ENCODE measurements at places on chromosomes 7 and 10.

DNA sequence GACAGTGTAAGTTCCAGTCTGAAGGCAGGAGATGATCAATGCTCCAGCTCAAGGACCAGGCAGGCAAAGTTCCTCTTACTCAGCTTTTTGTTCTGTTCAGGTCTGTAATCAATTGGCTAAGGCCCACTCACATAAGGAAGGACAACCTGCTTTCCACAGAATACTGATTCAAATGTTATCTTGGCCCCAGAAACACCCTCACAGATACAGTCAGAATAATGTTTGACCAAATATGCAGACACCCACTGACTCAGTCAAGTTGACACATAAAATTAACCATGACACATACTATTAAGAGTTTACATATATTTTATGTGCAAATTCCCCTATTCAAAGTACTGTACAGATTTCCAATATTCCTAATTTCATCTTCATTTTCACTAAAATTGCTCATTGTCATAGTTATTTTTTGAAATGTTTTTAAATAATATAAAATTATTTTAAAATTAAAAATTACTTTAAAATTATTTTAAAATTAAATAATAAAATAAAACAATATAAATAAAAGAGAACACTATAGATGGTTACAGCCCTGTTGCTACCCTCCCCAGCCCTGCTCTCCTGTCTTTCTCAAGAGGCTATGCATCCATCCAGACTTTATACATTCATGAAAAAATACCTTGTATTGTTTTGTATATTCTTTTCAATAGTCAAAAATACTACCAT lies 59.4 kb downstream of the RAB11FIP2 start:
- no peak for DNase-seq

DNA sequence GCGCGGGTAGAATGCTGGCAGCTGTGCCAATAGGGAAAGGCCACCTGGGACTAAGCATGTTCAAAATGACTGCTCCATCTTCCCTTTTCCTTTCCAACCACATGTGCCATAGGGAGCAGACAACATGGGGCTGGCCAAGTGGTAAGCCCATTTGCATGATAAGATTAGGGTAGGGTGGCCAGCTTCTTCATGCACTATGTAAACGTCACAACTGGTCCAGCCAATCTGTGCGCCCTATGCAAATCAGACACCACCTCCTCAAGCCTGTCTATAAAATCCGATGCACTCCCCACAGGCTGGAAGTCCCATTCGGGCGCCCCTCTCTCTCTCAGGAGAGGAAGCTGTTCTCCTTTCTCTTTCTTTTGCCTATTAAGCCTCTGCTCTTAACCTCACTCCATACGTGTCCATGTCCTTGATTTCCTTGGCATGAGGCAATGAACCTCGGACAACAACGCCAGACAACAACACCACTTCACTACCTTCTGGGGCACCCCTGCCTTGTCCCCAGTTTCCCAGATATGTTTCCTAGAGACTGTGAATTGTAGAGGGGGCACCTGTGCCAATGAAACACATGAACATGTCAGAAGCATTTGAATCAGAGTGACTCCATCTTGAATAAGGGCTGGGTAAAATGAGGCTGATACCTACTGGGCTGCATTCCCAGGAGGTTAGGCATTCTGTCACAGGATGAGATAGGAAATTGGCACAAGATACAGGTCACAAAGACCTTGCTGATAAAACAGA lies 19.1 kb upstream of the EXOC6 start:
- DNase-seq: no peak

GRCh38 chr7:94001396-94001795 lies 2.8 kb downstream of the BET1 start:
- no peak for DNase-seq

DNA sequence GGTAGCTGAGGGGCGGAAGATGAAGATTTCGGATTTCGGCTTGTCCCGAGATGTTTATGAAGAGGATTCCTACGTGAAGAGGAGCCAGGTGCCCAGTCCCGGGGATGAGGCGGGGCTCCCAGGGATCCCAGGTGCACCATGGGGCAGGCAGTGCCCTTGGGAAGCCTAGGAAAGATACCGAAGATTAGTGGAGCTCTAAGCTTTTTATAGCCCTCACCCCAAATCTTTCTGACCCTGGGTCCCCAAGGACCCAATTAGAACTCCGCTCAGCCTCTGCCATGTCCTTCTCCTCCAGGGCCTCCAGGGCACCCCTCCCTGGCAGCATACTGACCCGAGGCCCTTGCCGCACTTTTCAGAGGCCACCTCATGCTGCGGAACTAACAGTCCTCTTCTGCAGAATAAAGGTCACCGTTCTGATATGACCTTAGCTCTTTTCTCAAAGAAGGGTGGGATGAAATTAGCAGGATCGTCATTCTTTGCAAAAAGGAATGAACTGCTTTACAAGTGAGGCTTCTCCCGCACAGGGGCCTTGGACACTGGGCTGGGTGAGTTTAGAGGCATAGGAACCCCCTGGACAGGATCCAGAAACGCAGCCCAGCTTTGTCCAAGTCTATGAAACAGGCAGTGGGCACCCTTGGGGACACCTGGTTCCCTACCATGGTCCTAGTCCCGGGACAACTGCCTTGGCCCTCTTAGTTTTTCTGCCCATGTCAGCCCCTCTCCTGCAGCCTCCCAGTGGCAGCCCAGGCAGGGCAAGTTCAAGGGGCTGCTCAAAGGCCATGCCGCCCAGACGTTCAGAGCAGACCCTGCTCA lies 17.9 kb upstream of the CSGALNACT2 start:
- DNase-seq: no peak

DNA sequence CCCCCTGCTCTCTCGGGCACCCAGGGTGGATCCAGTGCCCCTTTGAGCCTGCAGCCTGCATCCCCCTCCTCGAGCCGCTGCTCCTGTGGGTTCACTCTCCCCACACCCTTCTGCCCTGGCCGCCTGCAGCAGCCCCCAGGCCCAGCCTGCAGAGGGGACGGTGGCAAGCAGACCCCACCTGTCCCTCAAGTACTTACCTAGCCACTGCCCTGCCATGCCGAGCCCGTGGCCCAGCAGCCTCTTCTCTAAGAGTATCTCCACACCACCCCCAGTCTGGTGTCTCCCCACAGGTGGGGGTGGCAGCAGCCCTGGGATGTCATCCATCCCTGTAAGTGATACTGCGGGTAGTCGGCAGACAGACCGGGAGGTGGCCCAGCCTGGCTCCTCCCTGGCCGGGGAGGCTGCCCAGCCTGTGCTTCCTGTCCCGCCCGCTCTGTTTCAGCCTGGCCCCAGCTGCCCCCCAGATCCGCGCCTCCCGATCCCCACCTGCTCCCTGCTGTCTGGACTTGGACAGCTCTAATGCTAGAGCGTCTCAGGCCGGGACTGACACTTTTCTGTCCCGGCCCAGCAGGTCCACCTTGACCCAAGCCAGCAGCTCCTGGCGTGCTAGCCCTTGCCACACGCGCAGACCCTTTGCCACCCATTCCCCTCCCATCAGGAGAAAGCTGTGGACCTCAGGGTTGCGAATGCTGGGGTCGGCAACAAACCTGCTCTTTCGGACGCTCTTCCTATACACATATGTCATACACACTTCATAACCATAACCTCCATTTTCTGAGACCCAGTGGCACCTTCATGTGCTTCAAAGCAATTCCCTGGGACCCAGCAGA lies 25.0 kb downstream of the YKT6 start:
- no peak for DNase-seq

DNA sequence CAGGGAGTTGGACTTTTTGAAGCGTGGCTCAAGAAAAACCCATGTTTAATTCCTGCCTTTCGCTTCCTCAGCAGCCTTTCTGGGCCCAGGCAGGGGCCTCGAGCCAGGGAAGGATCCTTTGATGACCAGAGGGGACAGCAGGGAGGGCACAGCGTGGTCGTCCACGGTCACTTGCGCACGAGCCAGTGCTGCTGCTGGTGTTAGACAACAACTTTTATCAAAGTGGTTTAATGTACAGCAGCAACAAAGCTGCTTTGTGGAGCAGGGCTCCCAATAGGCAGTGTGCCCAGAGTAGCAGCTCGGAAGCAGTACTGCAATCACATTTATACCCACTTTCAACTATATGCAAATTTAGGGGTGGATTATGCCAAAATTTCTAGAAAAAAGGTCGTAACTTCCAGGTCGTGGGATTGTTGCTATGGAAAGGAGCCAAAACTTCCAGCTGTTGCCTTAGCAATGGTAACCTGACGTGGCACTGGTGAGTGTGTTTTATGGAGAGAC lies 6.1 kb downstream of the GIMAP1 start:
- no peak for DNase-seq

GRCh38 chr10:72020914-72021809 lies 57.0 kb downstream of the CHST3 start:
- DNase-seq: no peak

- no peak for DNase-seq
Observed at GRCh38 chr10:112981553-112981952, 31.5 kb downstream of the TCF7L2 start.

DNA sequence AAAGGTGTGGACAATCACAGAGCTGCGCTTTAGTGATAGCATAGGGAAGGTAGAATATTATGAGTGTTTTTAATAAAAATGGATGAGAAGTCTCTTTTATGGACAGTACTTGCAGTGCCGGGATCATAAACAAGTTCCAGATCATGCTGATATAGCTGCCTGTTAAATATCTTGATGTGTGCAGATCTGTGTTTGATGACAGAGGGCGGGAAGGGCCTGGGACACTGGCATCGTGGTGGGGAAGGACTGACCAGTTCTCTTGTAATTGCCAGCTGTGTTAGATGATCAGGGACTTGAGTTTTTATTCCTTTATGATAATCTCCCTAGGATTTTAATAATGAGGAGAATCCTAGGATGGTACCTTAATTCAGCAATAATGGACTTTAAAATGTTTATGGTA lies 14.6 kb downstream of the SND1 start:
- no peak for DNase-seq

DNA sequence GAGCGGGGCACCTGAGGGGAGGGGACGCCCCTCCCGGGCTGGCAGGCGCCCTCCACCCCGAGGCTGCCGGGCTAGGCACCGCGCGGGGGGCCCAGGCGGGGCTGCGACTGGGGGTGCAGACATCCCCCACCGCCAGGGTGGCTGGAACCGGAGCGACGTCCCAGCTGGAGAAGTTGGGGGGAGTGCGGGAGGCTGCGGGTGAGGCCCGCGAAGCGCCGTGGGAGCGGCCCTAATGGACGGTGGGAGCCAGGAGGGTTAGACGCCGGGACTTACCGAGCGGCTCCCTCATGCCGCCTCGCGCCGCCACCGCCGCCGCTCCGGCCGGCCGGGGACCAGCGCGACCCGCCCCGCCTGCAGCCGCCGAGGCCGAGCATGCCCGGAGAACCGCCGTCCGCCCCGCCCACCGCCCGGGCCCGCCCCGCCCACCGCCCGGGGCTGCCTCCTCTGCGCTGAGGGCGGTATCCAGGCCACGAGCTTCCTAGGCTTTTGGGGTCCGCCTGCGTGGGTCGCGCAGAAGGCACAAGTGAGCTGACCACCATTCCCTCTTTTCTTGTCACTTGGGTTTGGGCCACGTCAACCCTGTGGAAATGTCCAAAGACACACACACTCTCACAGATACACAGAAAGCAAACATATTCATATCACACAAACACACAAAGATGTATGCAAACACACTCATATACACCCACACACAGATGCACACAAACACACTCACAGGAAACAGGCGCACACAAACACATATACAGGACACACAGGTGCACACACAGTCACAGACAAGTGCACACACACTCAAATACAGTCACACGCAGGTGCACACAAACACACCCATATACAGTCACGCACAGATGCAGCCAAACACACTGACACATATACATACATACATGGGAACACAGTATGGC lies at the start of gene JCAD:
TSS of gene JCAD (minus strand) at position 378 of the 899 bp plus-strand sequence. CDS start 11,774 bp downstream, outside the sequence.
- peak; percentile 49 for DNase-seq

- DNase-seq: no peak
Observed at GRCh38 chr7:19587291-19587690, 121.5 kb downstream of the POLR1F start.

GRCh38 chr10:24156686-24157085 lies 52.3 kb upstream of the KIAA1217 start:
- no peak for DNase-seq

DNA sequence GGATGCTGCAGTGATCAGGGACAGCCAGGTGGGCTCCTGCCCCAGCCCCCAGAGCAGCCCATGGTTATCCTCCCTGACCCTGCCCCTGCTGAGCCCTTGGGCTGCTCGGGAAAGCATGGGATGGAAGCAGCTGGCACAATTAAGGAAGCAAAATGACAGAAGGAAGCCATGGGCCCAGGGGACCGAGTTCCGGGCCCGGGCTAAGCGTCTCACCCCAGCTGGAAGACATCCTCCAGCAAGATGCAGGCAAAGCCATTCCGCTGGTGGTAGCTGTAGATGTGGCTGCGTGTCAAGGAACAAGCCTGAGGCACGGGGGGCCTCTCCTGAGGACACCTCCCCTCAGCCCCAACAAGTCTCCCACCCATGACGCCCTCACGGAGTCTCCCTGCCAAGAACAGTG lies 1.1 kb downstream of the ATG9B start:
- no peak for DNase-seq

DNA sequence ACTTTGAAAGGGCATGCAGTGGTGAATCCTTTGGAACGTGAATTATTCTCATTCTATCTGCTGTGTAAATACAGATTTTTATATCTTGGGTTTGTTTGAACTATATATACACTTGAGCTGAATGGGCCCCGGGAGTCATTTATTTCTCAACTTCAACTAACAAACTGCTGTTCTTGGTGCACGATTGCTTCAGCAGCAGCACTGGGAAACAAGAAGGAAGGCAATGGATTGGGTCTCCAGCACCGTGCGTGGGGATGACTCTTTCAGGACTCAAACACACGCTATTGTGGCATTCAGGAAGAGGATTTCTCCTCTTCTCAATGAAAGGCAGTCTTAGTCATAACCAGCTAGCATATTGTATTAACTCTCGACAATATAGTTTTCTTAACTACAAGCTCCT lies 226.0 kb upstream of the NFE2L3 start:
- no peak for DNase-seq

DNA sequence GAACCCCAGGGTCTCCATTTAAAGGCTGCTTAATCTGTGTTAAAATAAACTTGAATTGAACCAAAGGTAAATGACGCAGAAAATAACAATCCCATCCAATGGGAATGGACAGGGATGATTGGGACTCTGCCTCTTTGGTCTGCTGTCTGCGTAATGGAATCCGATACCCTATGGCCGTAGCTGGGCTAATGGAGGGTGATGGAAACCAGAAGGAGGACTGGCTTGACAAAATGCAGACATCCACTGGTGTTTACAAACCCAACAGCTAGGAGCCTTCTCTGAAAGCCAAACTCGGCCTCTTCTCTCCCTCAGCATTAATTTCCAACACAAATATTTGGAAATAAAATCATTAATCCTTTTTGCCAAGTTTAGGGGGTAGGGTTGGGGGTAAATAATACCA lies 162.2 kb upstream of the CHST15 start:
- no peak for DNase-seq

- no peak for DNase-seq
Observed at GRCh38 chr7:22587322-22587721, 87.3 kb upstream of the STEAP1B start.

DNA sequence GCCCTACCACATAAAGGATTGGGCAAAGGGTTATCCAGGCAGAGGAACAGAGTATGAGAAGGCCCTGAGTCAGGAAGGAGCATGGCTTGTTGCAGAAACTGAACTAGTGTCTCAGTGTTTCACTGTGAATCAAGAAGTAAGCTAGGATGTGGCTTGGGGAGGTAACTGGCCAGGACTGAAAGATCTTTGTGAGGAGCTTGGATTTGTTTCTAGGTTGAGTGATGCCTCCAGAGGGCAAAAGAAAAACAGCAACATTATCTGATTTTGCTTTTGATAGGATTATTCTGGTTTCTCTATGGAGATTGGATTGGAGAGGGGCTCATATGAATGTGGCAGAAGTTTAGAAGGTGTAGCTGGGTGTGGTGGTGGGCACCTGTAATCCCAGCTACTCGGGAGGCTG lies 137.9 kb upstream of the HDAC9 start:
- no peak for DNase-seq

- no peak for DNase-seq
Observed at GRCh38 chr10:34249634-34250033, 565.5 kb downstream of the PARD3 start.

Data from stimulated activated CD4-positive, alpha-beta T cell treated with anti-CD3 and anti-CD28 coated beads, Interleukin-15, amount 100 ng/mL, for 1 hour (primary cell).